ENCODE measurements at places on chromosomes 5 and 9.

DNA sequence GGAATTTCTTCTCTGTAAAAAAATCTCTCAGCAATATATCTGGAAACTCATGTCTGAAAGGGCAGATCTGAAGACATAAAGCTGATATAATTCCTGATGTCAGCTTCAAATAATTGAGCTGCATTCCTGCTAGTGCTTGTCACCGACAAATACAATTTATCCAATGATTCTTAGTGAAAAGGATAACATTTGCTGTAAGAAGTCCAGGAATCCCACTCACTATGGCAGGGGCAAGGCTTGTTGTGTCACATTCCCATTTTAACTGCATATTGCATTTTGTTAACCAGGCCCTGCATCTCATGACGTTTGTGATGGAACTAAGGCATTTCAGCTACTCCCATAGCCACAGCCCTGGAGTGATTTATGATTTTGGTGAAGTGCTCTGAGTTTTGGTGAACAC is 160.1 kb upstream of the DAB2 start:
- DNase-seq: no peak

DNA sequence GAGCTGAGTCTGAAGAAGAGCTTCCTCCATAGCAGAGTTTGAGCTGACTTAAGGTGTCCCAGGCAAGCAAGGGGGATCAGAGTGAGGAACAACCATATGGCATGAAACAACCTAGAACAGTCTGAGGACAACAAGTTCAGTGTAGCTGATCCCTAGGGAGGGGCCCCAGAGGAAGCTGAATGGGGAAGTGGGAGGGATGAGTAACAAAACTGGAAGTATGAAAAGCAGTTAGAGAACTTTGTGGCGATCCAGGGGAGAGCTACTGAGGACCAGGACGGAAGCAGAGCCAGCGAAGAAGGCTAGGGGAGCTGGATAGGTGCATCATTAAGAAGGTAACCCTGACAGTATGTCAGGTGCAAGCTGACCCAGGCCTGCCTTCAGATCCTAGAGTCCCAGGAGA is 580.8 kb downstream of the BNC2 start:
- no peak for DNase-seq

GRCh38 chr9:92947268-92948037 is at the start of gene FGD3:
TSS of gene FGD3 (plus strand) at chr9:92947523. CDS start at chr9:92976257, 28,734 bp downstream.
- no peak for DNase-seq

DNA sequence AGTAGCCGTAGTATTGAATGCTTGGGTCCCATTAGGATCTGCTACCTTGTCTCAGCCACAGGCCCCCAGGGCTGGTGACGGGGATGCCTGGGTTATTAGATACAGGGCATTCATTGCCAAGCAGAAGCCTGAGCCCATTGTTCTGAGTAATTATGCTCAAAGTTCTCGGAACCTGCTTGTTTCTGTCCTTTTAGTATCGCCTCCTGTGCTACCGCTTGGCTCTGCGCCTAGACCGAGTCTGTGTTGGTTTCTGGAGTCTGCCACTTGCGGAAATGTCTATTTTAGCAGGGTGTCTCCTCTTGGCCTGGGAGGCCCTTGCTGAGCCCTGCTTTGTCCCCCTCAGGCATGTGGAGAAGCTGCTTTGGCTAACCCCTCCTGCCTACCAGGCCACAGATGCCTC is 506.1 kb downstream of the BNC2 start:
- no peak for DNase-seq

DNA sequence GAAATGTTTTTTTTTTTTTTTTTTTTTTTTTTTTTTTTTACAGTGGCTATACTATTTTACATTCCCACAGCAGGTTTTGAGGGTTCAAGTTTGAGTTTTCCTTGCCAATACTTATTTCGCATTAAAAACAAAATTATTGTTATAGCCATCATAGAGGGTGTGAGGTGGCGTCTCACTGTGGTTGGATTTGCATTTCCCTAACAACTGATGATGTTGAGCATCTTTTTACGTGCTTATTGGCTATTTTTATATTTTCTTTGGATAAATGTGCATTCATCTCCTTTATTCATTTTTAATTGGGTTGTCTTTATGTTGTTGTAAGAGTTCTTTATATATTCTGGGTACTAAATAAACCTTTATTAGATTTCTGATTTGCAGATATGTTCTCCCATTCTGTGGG is 18.9 kb upstream of the UBLCP1 start:
- no peak for DNase-seq

GRCh38 chr5:140018096-140018481 is 25.0 kb downstream of the NRG2 start:
- no peak for DNase-seq

- DNase-seq: no peak
These were observed 85.9 kb upstream of the HTR4 start for GRCh38 chr5:148740079-148740858.

Data from GM12864 (cell line).